ENCODE measurements at places on chromosomes 16 and 17. TPM values are rescaled to one million over a fixed set of nuclear protein-coding genes. Genes with fewer than 3 reads are reported as not detected.

- DNase-seq, result peak; percentile 54
Measured at GRCh38 chr17:75270966-75271232, at the start of gene MIF4GD. MIF4GD (minus strand) TSS chr17:75271231; CDS start chr17:75270195, 1,036 bp downstream.

DNA sequence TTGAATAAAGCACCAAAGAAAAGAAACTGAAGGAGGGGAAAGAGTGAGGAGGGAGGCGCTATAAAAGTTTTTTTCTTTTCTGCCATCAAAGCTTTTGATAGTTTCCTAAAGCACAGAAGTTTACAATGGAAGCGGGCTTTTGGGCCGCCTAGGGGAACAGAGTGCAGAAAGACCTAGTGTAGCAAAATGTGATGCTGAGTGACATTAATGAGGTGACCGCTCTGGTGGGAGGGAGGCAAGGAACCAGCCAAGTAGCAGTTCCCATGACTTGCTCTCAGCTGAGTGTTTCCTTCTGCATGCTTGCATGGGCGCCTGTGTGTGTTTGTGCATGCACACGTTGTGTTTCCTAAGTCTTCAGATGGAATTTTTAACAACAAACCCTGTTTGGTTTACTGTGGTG, 15.5 kb downstream of the MSI2 start:
- DNase-seq, result no peak

DNA sequence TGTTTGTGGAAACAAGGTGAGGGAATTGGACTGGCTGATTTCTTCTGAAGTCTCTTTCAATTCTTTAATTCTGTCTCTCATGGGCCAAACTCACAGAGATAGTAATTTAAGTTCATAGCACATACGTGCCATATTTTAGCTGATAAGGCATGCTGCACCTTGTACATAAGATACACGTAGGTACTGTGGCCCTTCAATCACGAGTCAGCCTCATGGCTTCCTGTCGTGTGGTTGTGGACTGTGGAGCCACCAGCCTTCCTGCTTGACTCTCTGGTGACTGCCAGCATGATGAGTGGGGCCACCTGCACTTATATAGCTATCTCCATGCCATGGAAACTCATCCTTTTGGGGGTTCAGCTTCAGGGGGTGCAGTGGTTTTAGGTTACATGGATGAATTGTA, 25.1 kb downstream of the KSR1 start:
- DNase-seq, result no peak

GRCh38 chr16:58088091-58088490, 41.1 kb downstream of the CFAP20 start:
- no peak for DNase-seq

TCAP gene
- 0.21 TPM for polyA plus RNA-seq

- no peak for DNase-seq
Measured at GRCh38 chr16:7218936-7219335, 113.7 kb upstream of the RBFOX1 start.

- peak; percentile 57 for DNase-seq
Measured at GRCh38 chr17:75854101-75854748, 910 bp downstream of the WBP2 start.

DNA sequence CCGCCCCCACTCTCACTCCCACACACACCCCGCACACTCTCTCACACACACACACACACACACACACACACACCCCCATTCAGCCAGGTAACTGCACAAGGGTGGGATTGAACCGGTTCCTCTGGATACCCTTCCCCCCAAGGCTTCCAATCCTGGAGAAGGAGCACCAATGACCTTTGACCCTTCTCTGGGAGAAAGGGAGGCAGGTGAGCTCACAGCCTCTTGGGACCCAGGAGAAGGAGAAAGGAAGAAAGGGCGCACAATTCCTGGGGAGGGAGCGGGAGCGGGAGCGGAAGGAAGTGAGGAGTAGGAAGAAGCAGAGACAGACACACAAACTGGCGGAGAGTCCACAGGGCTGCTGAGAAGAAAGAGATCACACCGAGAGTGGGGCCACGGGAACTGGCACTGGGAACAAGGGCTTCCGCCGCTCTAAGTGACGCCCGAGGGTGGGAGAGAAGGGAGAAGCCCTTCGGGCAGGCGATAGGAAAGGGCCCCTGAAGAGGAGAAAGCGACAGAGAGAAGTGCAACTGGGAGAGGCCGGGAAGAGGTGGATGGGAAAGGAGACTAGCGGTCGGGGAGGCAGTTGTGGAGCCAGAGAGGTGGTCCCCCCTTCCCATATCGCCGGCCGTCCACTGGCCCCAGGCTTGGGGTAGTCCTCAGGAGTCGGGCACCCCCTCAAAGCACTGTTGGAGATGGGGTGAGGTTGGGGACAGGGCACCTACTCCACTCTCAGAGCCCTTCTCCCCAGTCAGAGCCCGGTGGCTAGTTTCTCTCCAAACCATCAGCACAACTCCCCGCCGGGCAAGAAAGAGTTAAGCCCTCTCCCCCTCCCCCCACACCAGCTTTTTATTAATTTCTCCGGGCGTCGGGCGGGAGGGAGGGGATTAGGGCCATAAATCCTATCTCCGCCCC, 1.3 kb downstream of the SAMD14 start:
- DNase-seq, result peak; percentile 18

DNA sequence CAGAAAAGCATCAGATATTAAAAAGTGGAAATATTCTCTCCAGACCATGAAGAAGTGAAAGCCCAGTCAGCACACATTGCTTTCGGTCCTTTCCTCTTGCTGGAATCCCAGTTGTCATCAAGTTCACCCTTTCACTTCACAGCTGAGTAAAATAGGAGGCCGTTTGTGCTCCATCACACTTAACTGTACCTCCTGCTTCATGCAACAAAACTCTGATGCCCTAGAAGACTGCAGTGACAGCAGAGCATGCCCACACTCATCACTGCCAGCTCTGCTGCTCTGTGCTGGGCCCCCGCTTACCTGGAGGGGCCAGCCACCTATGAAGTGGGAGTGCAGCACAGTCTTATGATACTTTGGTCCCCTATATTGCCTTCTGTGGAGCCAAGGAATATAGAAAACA, 62.5 kb downstream of the N4BP1 start:
- DNase-seq, result no peak

DNA sequence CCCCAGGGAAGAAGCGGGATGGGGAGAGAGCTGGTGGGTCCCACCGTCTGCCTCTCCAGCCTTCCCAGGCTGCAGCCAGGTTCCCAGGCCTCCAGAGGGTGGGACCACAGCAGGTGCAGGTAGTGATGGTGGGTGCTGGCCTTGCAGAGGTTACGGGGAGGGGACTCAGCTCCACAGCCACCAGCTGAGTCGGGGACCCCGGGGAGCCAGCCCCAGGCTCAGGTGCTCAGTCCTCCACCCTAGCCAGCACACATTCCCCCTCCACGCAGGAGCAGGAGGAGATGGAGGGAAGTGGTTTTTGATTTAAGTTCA, 5.0 kb downstream of the TP53I13 start:
- DNase-seq, result no peak

NUPR1 gene
- 27.9 TPM for polyA plus RNA-seq

STH gene
- polyA plus RNA-seq, result not detected

GRCh38 chr17:3913531-3914311, 2.5 kb downstream of the P2RX1 start:
- peak; percentile 76 for DNase-seq

HOXB9 gene
- 0.05 TPM for polyA plus RNA-seq

- no peak for DNase-seq
Measured at GRCh38 chr16:73710526-73710925, 586.1 kb upstream of the PSMD7 start.

DNA sequence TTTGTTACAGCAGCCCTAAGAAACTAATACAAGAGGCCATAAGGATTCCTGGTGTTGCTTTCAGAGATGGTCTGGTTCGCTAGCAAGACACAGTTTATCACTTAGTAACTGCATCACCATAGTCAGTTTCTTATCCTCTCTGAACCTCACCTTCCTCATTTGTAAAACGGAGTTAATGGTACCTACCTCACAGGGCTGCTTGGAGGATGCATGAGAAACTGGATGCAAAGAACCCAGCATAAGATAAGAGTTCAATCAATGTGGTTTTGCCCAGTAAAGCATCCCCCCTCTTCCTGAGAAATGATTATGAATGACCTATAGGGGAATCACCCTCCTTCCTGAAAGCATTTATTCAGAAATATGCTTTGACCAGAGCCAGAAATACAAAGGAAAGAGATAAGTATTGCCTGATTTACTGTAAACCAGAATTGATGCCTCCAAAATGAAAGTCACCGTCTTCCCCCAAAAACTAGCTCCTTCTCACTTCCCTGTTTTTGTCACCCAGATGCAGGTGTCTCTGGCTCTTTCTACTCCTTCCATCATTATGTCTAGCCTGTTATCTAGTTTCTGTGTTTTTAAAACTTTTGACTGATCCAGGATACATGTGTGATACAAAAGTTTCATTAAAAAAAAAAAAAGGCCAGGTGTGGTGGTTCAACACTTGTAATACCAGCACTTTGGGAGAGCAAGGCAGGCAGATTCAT, 2.8 kb upstream of the TEFM start:
- DNase-seq, result no peak

GRCh38 chr16:49563666-49564065, 190.1 kb downstream of the C16orf78 start:
- peak; percentile 1 for DNase-seq

SLC5A11 gene
- polyA plus RNA-seq, result not detected
